ENCODE measurements at places on chromosomes 2 and 18.

GRCh38 chr2:182378759-182379158 is 48.1 kb downstream of the PDE1A start:
- no peak for DNase-seq

- peak; percentile 41 for DNase-seq
These were observed 86.9 kb downstream of the RDH14 start for GRCh38 chr2:18473241-18474181.

GRCh38 chr18:3269241-3269913 is 7.4 kb downstream of the MYL12B start:
- DNase-seq, result no peak

- no peak for DNase-seq
These were observed 6.6 kb upstream of the DSC3 start for GRCh38 chr18:31049189-31049588.

DNA sequence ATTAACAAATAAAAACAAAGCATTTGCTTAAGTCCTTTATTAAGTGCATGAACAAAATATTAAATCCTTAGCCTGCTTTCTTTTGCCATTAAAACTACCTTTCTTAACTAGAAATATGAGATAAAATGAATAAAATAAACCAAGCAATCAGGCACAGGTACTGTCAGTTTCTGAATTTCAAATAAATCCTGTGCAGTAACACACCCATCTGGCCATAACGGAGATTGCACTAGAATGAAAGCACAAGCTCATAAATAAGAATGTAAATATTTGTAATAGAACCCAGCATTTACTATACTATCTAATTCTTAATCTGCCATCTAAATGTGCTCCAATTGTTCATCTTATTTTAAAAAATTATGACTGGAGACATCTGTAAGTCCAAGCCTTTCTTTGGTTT is 31.9 kb downstream of the PRKRA start:
- DNase-seq, result no peak

All from left cardiac atrium (tissue), 4 donors.